ENCODE measurements at places on chromosomes 7 and 10.

- no peak for DNase-seq
Observed at GRCh38 chr7:85602196-85602595, 415.3 kb upstream of the SEMA3D start.

DNA sequence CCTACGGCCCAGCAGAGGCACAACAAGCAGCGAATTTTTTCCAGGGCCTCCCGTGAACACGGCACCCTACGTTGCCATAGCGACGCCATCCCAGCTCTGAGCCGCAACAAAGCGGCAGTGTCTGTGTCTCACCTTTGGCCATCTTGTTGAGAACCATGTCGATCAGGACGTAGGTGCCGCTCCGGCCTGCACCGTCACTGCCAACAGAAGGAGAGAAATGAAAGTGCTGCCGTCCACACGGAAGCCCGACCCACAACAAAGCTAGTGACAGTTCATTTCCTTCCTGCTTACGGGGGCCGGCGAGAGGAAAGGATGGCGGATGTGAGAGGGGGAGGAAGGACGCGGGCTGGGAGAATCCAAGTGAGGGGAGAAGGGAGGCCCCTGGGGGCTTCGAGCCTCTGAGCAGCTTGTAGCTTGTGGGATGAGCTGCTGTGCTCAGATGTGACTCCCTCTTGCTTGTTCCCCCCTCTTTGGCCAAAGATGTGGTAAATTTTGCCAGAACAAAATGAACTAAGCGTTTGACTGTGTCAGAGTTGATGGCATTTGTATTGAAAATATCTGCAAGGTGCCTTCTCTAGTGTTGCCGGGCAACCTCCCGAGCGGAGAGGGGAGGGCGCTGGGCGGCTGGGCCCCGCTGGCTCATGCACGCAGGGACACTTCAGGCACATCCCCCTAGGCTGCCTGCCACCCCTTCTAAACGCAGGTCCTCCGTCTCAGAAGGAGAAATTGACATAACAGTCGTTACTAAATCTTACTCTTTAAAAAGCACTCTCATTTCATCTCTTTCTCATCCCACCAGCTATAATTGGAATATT lies 232.2 kb downstream of the DNAJB6 start:
- peak; percentile 77 for DNase-seq

DNA sequence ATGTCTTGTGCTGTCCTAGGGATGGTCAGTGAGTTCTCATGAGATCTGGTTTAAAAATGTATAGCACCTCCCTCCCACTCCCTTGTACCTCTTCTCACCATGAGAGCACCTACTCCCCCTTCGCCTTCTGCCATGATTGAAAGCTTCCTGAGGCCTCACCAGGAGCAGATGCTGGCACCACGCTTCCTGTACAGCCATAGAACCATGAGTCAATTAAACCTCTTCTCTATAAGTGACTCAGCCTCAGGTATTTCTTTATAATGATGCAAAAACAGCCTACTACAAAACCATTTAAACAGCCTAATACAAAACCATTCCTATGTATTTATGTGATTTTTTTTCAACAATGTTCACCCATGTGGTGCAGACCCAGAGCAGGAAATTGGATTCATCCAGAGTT lies 32.0 kb downstream of the KDM7A start:
- no peak for DNase-seq

- DNase-seq, result no peak
Observed at GRCh38 chr7:55138663-55139062, 119.8 kb downstream of the EGFR start.

DNA sequence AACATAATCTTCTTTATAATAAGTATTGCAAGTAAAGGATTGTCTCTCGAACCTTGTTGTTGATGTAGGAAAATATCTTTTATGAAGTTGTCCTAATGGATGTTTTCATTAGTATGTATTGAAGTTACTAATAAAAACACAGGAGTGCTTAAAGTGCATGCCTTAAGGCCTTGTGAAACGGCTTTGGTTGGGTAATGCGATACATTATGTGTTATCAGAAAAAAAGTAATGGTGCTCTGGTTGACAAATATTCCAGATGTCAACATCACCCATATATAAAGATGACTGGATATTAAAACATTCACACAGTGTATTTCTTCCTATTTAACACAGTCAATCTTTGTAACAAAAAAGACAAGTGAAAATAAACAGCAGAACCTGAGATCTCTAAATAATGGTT lies 310.7 kb downstream of the PRKG1 start:
- DNase-seq, result no peak

- no peak for DNase-seq
Observed at GRCh38 chr10:117726596-117727295, 184.2 kb downstream of the EMX2 start.

- DNase-seq, result no peak
Observed at GRCh38 chr7:15507171-15507570, 54.6 kb downstream of the AGMO start.

DNA sequence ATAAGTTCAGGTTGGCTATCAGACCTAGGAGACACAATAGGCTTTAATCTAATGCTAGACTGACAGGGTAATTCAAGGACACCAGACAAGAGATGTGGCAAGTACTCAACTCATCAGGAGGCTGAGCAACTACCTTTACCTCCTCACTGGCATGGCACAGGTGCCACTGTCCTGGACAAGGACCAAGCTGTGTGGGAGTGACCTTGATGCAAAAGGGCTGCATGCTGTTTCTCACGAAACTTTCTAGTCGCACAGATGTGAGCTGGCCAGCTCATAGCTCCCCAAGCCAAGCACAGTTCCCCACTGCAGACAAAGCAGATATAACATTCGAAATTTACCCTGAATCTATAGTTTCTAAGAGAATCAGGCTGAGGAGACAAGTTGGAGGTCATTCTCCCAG lies 207.6 kb upstream of the GHITM start:
- no peak for DNase-seq

Measured in GM19239 (cell line).